ENCODE measurements at places on chromosomes 1 and 21.

DNA sequence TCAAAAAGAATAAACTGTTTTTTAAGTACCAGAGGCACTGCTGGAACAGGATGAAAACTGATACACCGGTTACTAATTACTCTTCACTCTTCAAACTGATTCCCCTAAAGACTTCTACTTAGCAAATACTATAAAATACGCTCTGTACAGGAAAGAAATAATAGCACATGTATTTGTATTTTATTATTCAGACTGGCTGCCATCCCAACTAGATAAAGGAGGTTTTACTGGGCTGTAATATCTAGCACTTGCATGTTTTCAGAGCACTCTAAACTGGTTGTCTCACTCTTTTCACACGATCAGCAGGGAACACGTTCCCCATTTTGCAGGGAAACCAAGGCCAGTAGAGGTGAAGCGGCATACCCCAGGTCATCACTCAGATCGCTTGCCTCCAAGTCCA lies 9.2 kb downstream of the SMIM12 start:
- DNase-seq: no peak

DNA sequence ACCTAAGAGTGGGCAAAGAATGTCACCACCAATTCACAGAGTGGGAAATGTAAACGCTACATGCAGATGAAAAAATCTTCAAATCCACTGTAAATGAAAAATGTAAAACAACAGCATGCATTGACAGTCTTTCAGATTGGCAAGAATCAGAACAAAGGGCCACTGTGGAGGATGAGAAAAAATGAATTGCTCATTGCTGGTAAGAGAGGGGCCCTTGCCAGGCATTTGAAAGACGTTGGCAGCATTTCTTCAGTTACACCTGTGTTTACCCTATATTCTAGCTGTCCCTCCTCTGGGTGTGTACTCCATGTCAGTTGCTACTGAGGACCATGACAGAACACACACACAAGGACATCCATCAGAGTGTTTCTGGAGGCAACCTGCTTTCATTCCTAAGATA lies 25.8 kb upstream of the AADACL3 start:
- DNase-seq: no peak

DNA sequence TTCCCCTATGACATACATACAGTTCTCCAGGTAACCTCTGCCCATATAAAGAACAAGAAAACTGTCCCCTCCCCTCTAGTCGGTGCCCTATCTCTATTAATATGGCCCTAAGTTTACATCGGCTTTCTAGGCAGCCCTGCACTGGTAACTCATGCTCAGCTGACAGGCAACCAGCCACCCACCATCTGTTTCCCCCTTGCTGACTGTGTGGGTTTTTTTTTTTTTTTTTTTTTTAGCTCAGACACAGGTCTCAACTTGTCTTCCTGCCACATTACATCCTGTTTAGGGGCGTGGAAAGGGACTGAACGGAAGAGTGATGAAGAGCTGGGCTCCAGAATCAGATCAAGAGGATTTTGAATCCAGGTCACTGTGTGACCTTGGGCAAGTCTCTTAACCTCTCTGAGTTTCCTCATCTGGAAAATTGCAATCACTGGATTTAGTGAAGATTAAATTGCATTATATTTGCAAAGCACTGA lies 14.0 kb downstream of the LAPTM5 start:
- DNase-seq: peak; percentile 78

DNA sequence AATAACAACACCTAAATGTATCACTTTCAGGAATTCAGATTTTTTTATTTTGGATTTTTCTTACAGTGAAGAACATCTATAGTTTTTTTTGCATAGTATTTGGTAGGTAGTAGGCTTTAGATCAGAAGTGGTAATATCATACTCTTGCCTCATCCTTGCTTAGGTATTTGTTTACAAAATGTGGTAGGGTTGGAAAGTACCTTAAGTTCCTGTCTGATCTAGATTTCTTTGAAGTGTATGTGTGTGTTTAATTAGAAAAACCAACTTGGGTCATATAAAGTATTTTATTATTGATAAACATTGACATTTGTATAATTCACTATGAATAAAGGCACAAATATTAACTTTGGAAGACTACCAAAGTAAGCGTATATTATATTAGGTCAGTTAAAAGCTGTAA lies 85.3 kb upstream of the GPR88 start:
- no peak for DNase-seq

DNA sequence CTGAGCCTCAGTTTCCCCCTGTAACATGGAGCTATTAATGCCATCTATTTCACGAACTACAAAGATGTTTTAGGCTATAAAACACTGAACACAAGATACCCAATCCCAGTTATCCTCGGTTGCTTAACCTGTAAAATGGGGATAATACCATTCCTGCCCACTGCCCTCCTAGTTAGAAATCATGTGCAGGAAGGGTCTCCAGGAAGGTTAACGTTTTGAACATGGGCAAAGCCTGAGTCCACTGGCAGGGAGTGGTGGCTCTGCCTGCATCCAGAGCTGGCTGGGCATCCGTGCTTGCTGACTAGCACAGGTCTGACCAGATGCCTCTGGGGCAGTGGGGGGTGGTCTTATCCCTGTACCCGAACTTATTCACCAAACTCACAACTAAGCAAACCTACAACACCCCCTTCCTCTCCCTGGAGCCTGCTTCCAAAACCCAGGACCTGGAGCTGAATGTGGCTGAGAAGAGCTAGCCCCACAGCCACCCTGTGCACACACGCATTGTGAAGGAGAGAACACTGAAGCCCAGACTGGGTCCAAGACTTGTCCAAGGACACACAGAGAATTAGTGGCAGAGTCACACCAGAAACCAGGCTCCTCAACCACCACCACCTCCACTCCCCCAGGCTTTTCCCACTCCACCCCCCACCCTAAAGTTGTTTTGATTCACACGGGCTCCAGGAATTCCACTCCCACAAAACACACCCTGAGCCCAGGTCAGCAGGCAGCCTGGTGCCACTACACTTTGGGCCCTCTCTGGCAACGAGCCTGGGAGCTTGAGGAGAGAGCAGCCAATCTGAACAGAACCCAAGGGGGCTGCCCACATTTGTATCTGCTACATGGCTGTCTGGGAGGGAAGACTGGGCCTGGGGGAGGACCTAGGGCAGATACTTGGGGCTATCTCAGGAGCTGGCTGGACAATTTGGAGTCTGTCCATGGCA lies 1.6 kb downstream of the E2F2 start:
- DNase-seq: no peak

DNA sequence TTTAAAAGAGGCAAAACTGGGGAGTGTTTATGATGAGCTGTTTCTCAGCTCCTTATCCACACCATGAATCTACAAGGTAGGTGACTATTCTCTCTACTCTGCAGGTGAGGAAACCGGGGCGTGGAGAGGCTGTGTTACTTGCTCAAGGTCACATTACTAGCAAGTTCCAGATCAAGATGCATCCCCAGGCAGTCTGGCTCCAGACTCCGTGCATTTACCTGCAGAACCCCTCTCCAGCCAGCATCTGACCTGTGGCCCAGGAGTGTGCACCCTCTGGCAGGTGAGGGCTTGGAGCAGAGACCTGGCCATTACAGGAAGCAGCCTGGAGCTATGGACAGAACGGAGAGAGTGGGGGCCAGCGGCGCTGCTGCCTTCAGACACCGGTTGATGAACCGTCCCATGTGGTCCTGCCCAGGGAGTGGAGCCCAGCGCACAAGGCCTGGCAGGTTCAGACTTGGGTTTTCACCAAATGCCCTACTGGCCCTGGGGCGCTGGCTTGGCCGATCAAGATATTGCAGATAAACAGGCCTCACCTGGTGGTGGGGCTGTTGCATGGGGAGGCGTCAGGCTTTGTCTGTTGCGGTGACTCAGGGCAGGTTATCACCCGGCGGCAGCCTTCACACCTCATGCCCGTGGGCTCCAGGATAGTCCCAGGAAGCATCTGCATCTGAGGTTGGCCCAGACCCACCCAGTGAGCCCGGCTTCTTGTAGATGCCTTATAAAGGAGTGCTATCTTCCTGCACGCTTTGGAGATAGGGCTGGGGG lies 29.2 kb upstream of the WNT4 start:
- no peak for DNase-seq

DNA sequence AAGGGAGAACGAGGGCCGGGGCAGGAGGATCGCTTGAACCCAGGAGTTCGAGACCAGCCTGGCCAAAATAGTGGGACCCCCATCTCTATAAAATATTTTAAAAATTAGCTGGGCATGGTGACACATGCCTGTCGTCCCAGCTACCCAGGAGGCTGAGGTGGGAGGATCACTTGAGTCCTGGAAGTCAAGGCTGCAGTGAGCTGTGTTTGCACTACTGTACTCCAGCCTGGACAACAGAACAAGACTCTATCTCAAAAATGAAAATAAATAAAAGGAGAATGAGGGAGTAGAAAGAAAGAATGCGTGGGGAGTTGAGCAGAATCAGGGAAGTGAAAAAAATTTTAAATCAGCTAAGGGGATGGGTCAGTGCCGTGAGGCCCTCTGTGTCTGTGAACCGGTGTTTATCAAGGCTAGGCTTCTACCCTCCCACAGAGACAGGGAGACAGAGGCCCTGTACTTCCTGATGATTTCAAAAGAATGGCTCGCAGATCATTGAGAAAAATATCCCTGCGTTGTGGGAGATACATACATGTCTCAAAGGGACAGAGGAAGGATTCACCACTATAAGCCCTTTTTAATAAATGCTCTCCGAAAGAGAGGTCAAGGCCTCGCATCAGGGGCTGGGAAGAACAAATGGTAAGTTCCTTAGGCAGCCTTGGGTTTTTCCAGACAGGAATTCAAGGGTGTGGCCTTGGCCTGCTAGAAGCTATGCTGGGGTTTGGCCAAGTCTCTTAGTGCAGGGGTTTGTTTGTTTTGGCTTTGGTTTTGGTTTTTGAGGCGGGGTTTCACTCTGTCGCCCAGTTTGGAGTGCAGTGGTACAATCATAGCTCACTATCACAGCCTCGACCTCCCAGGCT lies 20.7 kb downstream of the IL10RB start:
- DNase-seq: no peak

DNA sequence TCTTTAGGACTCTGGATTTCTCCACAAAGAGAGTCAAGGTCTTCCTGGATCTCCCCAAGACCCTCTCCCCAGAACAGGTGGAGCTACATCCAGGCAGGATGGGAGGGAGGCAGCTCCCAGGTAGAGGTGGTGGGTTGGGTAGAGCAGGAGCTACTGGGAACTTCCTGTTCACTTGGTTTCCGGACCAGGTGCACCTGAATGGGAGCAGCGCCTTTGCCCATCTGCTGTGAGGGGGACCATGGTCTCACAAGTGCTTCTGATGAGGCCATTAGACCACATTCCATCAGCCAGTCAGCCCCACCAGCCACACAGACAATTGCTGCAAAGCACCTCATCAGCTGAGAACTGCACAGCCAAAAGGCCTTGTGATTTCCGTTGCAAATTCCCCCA lies 188.8 kb downstream of the MATN1 start:
- no peak for DNase-seq

- DNase-seq: no peak
Observed at GRCh38 chr1:30229557-30229956, 493.8 kb downstream of the MATN1 start.

GRCh38 chr1:172414331-172414730 lies 6.2 kb upstream of the C1orf105 start:
- no peak for DNase-seq

DNA sequence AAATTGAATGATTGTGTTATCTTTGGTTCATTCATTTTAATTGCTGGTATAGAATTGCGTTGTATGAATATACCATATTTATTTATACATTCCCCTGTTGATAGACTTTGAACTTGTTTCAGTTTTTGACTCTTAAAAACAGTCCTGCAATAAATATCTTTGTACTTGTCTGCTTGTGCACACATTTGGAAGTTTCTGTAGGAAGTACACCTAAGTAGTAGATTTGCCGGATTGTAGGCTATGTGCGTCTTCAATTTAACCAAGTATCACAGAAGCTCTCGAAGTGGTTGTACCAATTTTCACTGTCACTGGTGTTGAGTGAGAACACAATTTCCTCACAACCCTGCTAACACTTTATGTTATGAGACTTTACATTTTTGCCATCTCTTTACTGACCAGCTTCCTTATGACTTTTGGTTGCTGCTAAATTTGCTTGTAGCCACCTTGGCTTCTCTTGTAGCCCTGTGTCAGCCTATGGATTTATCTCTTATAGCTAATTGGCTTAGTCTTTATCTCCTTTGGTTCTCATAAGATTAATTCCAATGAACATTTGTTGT lies 2.2 kb downstream of the TTC3 start:
- DNase-seq: no peak

GRCh38 chr1:205375835-205376545 lies 19.3 kb upstream of the KLHDC8A start:
- DNase-seq: no peak

- no peak for DNase-seq
Observed at GRCh38 chr1:22914633-22915217, 57.9 kb downstream of the LACTBL1 start.

DNA sequence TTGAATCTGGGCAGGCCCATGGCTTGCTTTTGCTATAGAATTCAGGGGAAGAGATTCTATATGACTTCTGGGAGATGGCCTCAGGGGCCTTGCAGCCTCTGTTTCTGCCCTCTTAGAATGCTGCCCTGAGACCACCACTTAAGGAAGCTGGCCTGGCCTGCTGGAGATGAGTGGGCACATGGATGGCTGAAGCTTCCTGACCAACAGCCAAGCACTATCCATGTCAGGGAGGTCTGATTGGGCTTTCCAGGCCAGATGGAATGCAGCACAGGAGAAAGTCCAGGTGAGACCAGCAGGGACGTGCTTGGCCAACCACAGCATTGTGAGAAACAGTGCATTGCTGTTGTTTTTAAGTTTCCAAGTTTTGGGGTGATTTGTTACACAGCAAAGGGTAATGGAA lies 308.1 kb downstream of the PTPRU start:
- no peak for DNase-seq

- no peak for DNase-seq
Observed at GRCh38 chr1:236363237-236363636, 30.8 kb upstream of the EDARADD start.

DNA sequence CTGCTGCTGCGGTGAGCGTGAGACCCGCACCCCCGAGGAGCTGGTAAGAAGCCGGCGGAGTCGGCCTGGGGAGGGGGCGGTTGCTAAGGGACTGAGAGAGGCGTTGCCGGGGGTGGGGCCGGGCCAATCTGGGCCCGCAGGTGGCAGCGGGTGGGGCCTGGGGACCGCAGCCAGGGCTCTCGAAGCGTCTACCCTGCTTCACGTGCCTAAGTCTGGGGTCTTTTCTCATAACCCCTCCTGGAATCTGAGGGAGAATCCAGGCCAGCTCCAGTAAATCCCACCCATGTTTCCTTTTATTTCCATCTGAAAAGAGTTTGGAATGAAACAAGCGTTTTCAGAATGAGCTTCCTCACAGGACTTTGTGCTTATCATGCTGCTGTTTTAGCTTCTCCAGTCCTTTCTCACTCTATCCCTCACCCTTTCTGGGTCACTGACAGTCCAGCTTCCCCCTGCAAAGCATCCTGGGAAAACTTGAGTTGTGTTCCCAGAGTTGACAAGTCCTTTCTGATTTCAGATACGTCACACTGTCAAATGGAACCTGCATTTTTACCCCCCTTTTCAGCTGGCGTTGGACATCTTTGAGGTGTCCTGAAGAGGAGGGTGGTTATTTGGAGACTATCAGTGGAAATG lies 431 bp downstream of the CLCN6 start:
- DNase-seq: no peak
